ENCODE measurements at places on chromosomes 12 and 14.
A peak's percentile ranks its signal among the peaks of the same experiment; 100 is the strongest.

GRCh38 chr12:49482095-49483051 lies 56.5 kb upstream of the KCNH3 start:
- DNase-seq: no peak

DNA sequence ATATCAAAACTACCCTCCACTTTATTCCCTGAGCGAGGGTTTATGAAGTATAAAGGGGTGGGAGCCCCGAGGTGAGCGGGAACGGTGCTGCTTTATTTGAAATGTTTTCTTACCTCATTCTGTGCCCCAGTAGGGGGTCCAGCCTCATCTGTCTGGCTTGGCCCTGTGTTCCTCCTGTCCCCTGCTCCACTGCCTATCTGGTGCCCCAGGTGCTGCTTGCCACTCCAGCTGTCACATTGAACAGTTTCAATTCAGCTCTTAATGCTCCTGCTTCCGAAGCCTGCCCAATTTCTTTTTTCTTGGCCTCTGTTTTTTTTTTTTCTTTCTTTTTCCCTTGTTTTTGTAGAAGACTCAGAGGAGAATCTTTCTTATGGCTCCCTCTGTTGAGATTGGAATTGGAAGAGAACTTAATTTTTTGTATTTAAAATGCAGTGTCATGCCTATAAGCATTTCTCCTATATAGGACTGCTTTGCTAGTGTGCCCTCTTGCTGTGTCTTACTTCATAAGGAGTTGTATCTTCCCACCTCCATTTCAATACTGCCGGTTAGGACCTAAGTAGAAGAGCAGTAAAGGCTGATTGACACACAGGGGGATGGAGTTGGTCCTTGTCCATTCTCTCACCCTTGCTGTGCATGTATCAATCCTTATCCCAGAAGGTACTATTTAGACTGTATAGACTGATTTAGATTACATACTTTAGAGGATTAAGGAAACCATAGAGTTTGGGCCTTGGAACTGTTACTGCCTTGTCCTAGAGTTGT lies 2.3 kb downstream of the ATXN7L3B start:
- DNase-seq: no peak

GRCh38 chr12:132209619-132210222 lies 65.5 kb downstream of the NOC4L start:
- no peak for DNase-seq

DNA sequence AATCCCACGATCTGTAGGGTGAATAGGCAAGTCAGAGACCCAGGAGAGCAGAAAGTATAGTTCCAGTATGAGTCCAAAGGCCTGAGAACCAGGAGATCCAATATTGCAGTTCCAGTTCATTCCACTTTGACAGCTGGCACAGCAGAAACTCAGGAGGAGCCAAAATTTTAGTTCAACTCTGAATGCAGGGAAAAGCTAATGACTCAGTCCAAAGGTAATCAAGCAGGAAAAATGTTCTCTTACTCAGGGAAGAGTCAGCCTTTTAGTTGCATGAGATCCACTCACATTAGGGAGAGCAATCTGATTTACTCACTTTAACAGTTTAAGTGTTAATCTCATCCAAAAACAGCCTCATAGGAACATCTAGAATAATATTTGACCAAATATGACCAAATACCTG lies 130.2 kb upstream of the LRFN5 start:
- DNase-seq: no peak

GRCh38 chr12:55724226-55724939 lies 4.2 kb downstream of the RDH5 start:
- peak; percentile 56 for DNase-seq

GRCh38 chr12:114439261-114439683 lies 33.3 kb upstream of the TBX5 start:
- DNase-seq: no peak

GRCh38 chr14:56995010-56995409 lies 184.7 kb upstream of the OTX2 start:
- DNase-seq: no peak

DNA sequence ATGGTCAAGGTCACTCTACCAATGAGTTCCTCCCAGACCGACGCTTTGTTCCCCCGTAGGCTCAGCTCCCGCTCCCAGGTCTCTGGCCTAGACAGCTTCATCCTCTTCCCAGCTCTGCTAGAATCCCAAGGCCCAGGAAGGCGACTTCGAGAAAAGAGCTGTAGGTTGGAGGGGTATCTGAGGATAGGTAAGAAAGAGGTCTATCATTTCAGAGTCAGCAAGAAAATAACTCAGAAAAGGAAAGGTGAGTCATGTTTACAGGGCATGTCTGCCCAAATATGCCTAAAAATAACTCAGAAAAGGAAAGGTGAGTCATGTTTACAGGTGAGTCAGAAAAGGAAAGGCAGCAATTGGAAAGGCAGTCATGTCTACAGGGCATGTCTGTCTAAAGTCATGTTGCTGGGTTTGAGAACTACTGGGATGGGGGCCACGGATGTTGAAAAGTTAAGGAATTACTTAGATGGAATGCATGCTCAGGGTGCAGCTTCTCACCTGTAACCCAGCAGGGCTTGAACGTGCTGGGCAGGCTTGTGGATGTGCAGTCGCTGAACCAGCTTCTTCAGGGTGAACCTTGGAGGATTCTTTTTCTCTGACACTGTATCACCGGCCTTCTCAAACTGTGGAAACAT lies 12.2 kb downstream of the TEP1 start:
- no peak for DNase-seq

DNA sequence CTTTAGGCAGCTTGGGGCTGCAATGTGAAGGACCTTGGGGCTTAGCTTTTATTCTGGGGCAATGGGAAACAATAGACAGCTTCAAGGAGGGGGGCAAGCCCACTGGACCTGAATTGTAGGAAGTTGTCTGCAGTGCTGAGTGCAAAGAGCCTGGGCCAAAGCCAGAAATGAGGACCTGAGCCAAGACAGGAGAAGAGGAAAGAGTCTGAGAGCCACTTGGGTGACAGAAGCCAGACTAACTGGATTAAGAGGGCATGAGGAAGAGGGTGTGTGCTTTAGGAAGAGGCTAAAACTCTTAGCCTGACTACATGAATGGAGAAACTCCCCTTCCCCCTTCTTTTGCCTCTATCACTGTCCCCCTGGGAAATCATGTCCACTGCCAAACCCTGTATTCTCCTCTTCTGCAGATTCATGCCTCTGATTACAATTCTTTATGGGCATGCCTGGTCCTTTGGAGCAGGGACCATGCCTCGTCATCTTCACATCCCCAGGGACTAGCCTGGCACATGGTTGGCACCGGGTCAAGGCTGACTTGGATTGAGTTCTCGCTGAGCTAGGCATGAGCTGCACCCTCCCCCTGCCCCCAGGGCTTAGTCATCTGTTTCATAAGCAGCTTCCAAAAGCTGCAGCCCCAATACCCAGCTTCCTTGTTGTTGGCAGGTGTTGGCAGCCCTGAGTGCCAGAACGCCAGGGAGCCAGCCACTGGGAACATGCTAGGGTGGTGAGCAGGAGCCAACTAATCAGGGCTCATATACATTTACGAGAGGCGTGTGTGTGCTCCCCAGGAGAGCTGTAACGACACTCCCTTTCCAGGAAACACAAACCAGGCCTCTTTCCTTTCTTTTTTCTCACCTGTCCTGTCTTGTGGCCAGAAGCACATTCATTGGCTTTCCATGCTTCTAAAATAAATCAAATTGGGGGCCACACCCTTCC lies 27.7 kb upstream of the JDP2 start:
- no peak for DNase-seq

- no peak for DNase-seq
These were observed 12.2 kb downstream of the STAB2 start for GRCh38 chr12:103599274-103599673.

DNA sequence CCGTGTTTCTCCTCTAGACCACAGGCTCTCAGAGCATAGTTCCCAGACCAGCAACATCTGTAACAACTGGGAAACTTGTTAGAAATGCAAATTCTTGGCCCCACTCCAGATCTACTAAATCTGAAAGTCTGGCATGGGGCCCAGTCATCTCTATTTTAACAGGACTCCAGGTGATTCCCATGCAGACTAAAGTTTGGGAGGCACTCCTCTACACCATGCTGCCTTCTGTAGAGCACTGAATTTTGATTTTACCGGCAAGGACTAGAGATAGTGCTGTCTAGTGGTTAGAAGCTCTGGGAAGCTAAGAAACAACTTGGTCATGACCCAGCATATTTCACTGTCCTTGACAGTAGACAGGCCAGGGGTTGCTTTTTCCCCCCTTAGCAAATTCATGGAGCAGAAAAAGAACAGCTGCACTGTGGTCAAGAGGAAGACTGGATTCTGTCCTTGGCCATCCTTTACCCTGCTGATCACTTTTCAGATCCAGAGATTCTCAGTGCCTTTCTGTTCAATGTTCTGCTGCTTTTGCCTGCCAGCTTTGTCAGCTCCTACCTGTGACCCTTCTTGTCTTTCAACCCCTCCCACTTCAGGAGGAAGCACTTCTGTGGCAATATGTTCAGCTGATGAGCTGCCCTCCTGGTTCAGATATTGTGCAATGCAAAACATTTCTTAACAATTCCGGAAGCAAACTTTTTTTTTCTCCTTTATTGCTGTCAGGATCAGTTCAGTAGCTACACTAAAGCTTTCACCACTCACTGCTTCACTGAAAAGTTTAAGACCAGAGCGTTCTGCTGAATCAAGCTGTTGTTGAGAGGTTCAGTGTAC lies 133.8 kb upstream of the NUDT4 start:
- no peak for DNase-seq

DNA sequence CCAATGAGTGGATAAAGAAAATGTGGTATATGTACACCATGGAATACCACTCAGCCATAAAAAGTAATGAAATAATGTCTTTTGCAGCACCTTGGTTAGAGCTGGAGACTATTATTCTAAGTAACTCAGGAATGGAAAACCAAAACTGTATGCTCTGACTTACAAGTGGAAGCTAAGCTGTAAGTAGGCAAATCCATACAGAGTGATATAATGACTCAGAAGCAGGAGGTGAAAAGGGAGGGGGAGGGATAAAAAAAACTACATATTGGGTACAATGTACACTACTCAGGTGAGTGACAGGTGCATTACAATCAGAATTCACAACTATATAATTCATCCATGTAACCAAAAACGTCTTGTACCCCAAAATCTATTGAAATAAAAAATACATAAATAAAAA lies 15.1 kb upstream of the CLEC1A start:
- DNase-seq: no peak

DNA sequence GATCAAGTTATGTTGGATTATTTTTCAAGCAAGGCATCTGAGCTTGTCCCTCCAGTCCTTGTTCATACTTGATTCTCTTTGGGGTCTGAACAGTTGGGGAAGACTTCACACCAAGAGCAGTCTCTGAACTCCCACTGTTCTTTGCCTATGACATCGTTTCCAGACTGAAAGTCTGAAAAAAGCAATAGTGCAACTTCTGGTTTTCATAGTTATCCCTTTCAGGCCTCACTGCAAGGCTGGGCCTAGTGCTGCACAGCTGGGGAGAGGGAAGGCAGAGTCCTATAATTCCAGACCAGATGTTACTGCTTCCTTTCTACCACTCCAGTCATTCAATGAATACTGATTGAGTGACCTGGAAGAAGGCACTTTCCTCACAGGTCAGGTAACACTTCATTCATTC lies 187.1 kb upstream of the CCND2 start:
- DNase-seq: no peak

- DNase-seq: no peak
These were observed 65.0 kb downstream of the PPP1R13B start for GRCh38 chr14:103782376-103782775.

- peak; percentile 73 for DNase-seq
These were observed 2.0 kb upstream of the GAPDH start for GRCh38 chr12:6532051-6532926.

GRCh38 chr12:104699489-104700190 lies 242.9 kb downstream of the CHST11 start:
- no peak for DNase-seq

GRCh38 chr12:71594214-71594948 lies 69.3 kb downstream of the ZFC3H1 start:
- DNase-seq: no peak

GRCh38 chr14:37695866-37696265 lies 100.4 kb downstream of the TTC6 start:
- DNase-seq: no peak

- DNase-seq: no peak
These were observed 84.5 kb upstream of the CDKN3 start for GRCh38 chr14:54312166-54312801.

DNA sequence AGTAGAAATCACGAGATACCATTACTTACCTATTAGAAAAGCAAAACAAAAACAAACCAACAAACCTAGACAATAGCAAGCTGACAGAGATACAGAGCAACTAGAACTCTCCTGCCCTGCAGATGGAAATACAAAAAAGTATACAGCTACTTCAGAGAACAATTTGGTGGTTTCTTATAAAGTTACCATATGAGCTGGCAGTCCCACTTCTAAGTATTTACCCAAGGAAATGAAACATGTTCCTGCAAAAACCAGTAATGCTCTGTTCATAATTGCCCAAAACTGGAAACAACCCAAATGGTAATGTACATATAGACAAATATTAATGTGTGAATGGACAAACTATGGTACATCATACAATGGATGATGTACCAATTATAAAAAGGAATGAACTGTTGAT lies 31.7 kb downstream of the FUT8 start:
- DNase-seq: no peak

DNA sequence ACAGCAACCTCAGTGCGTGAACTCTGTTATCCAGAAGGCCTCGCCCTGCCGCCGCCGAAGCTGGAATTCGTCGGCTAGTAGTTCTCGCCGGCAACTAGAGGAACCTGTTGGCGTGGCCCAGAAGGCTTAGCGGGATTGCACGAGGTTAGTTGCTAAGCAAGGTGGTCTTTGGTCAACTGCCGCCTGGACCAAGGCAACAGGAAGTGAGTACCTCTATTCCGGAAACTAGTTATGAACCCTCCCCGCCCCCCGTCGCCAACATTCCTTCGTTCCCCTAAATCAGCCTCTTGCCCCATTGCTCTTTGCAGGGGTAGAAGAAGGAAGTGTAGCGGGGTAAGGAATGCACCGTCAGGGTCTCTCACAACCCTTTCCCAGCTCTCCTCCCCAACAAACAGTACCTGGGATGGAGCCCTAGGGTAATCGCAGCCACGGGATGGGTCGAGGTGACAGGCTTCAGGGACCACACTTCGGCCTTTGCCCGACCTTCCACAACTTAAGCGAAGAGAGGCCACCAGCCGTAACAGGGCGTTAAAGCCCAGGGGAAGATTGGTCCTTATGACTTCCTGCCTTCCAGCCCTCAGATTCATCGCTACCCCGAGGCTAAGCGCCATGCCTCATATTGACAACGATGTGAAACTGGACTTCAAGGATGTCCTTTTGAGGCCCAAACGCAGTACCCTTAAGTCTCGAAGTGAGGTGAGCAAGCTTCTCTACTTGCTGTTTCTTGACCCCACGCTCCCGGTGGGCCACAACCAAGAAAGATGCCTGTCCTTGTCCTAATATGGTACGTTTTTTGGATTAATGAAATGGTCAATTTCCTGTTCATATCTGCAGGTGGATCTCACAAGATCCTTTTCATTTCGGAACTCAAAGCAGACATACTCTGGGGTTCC lies at the start of gene GMPR2:
TSS of gene GMPR2 (plus strand) at position 285 of the 893 bp plus-strand sequence. CDS start at position 610, 325 bp downstream.
- DNase-seq: no peak

- DNase-seq: no peak
These were observed 16.6 kb upstream of the FBXO34 start for GRCh38 chr14:55254581-55254980.

DNA sequence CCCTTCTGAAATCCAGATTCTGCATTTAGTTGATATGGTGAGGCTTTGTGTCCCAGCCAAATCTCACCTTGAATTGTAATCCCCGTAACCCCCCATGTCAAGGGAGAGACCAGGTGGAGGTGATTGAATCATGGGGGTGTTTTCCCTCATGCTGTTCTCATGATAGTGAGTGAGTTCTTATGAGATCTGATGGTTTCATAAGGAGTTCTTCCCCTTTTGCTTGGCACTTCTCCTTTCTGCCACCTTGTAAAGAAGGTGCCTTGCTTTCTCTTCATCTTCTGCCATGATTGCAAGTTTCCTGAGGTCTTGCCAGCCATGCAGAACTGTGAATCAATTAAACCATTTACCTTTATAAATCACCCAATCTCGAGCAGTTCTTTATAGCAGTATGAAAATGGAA lies 23.1 kb upstream of the C12orf42 start:
- DNase-seq: no peak
